ENCODE measurements at places on chromosomes 2 and 18. TPM values are rescaled to one million over a fixed set of nuclear protein-coding genes. Genes with fewer than 3 reads are reported as not detected.

The COLEC12 gene
- not detected for total RNA-seq

The LHCGR gene
- not detected for total RNA-seq

The CD8B gene
- total RNA-seq = not detected

The VWA3B gene
- not detected for total RNA-seq

The GMPPA gene
- 85.7 TPM for total RNA-seq

The CPLX4 gene
- total RNA-seq = not detected

The TMEFF2 gene
- not detected for total RNA-seq

DNA sequence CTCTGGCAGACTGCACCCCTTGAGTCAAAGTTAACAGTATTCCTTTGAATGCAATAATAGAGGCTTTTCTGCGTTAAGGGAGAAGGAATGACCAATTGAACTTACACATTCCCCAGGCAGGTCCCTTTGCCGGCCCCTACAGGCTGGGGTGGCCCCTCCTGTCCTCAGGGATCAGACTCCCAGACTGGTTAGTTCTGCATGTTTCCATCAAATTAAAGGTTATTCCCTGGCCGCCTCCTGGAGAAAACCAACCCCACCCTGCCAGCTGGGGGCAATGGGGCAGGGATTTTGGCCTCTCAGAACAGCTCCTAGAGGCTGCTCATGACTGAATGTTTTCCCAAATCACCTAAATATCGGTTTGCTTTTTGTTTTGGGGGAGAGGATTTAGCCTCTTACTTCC is 199.6 kb downstream of the MGAT5 start:
- no peak overlapping the region for H3K4me3 ChIP-seq
- no peaks in the 10 kb centered on the region for H3K27me3 ChIP-seq
- no peaks in the 10 kb centered on the region for H3K36me3 ChIP-seq
- no peak overlapping the region for H3K27ac ChIP-seq
- no peaks in the 10 kb centered on the region for H3K4me1 ChIP-seq

DNA sequence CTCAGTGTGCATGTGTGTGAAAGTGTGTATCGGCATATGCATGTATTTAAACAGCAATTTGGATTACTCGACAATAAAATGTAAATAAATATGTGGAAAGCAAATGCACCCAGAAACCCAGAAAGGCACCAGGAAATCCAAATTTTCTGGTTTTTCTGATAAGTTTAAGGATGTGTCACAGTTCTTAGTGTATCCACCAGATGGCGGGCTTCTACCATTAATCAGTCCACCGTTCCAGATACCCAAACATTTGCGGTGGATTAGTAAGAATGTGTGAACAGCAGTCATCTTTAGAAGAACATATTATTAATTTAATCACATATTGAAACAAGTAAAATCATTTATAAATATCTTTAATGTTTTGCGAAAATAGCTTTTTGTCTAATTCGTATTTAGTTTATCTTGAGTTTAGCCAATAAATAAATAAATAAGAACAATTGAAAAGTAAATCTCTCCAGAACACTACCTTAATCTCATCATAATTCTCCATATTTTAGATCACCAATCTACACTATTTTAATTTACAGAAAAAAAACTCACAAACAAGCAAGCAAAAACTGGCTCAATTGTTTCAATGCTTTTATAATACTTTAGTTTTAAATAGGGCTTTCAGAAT is 298.9 kb downstream of the DSEL start:
- H3K27me3 ChIP-seq = no peaks in the 10 kb centered on the region
- H3K4me3 ChIP-seq = no peak overlapping the region
- peak; percentile 73 for DNase-seq
- no peaks in the 10 kb centered on the region for H3K36me3 ChIP-seq
- H3K27ac ChIP-seq = no peak overlapping the region

- H3K27ac ChIP-seq = no peak overlapping the region
- DNase-seq = no peak
- no peaks in the 10 kb centered on the region for H3K36me3 ChIP-seq
- no peaks in the 10 kb centered on the region for H3K4me1 ChIP-seq
- H3K27me3 ChIP-seq = no peaks in the 10 kb centered on the region
- no peak overlapping the region for H3K4me3 ChIP-seq
Observed at GRCh38 chr18:31634331-31634713, 42.6 kb downstream of the TTR start.

DNA sequence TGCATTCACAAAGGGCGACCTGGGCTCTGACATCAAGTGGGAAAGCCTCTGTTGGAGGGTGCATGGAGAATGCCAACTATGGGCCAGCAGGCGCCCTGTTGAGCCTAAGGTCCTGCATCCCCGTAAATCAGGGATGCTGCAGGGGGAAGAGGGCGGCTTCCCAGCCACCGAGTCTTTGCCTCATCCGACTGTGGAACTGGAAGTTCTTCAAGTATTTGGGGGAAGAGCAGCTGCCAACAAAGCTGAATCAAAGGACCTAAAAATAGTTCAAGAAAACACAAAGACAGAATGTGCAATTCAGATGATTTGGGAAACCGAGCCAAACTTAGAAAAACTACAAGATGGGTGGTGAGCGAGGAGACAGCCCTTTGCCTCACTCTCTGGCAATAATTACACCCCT is 281.1 kb upstream of the MGAT5 start:
- no peak overlapping the region for H3K27ac ChIP-seq
- H3K36me3 ChIP-seq = no peaks in the 10 kb centered on the region
- DNase-seq = no peak
- H3K4me1 ChIP-seq = no peaks in the 10 kb centered on the region

- H3K36me3 ChIP-seq = no peaks in the 10 kb centered on the region
- H3K27ac ChIP-seq = no peak overlapping the region
- DNase-seq = no peak
- H3K4me3 ChIP-seq = no peak overlapping the region
Observed at GRCh38 chr18:26662996-26663395, 114.6 kb upstream of the KCTD1 start.

- H3K36me3 ChIP-seq = no peaks in the 10 kb centered on the region
- no peak overlapping the region for H3K27ac ChIP-seq
- H3K4me3 ChIP-seq = no peak overlapping the region
- DNase-seq = peak; percentile 51
- H3K27me3 ChIP-seq = no peaks in the 10 kb centered on the region
Observed at GRCh38 chr2:133063775-133064174, 393.8 kb upstream of the LYPD1 start.

GRCh38 chr2:163345795-163346573 is 389.8 kb downstream of the FIGN start:
- H3K4me1 ChIP-seq = peaks cover 25% of the 10 kb centered on the region
- no peak overlapping the region for H3K4me3 ChIP-seq
- H3K27me3 ChIP-seq = no peaks in the 10 kb centered on the region
- no peak overlapping the region for H3K27ac ChIP-seq
- no peaks in the 10 kb centered on the region for H3K36me3 ChIP-seq

GRCh38 chr2:15223887-15224286 is 337.2 kb downstream of the NBAS start:
- peak; percentile 39 for DNase-seq
- H3K27me3 ChIP-seq = no peaks in the 10 kb centered on the region
- H3K4me1 ChIP-seq = no peaks in the 10 kb centered on the region
- no peak overlapping the region for H3K27ac ChIP-seq
- H3K36me3 ChIP-seq = peaks cover 6% of the 10 kb centered on the region

GRCh38 chr2:36380624-36381481 is 25.3 kb downstream of the CRIM1 start:
- H3K27me3 ChIP-seq = no peaks in the 10 kb centered on the region
- H3K36me3 ChIP-seq = peaks cover 6% of the 10 kb centered on the region
- peak; percentile 71 for DNase-seq
- peak overlapping the region; percentile 19 for H3K27ac ChIP-seq

- H3K36me3 ChIP-seq = no peaks in the 10 kb centered on the region
- peaks cover 3% of the 10 kb centered on the region for H3K4me1 ChIP-seq
- peak; percentile 40 for DNase-seq
- peaks cover 21% of the 10 kb centered on the region for H3K27me3 ChIP-seq
- H3K4me3 ChIP-seq = peak within 1 kb of the TSS; percentile 59
Observed at GRCh38 chr2:134718817-134719814, at the start of gene TMEM163. TSS of gene TMEM163 (minus strand) at chr2:134719000.

DNA sequence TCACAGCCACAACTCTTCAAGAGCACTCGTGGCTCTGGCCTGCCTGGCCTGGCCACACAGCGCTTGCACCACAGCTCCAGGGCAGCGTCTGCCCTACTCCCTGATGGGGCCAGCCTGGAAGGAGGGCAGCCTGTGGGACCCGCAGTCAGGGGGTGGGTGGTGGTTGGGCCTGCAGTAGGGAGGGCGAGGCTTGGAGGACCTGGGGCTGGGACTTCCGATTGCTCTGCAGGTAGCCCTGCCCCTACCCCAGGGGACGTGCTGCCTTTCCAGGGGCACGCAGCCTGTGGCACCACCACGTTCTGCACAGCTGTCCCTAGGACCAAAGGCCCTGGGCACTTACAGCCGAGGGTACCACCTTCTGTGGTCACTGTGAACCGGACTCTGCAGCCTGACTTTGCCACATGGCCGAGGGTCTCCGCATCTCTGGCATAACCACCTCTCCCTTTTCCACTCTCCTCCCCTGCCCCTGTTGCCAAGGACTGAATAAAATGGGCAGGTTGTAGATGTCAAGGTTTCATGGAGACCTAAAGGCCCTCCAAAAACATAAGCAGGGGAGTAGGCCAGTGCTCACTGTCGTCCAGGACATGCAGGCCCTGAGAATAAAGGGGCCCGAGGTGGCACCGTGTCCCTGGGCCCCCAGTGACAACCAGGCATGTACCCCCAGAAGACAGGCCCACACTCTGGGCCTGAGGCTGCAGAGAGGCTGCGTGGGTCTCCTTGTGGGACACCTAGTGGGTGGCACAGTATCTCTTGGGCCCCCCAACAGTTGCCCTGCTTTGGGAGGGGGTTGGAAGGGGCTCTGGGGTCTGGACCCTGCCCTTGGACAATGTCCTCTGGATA is 87.3 kb downstream of the INHBB start:
- H3K36me3 ChIP-seq = no peaks in the 10 kb centered on the region
- no peak for DNase-seq
- no peak overlapping the region for H3K27ac ChIP-seq
- no peak overlapping the region for H3K4me3 ChIP-seq
- peaks cover 20% of the 10 kb centered on the region for H3K4me1 ChIP-seq

GRCh38 chr18:59604877-59605276 is 92.3 kb downstream of the CCBE1 start:
- no peak overlapping the region for H3K27ac ChIP-seq
- no peak for DNase-seq
- no peaks in the 10 kb centered on the region for H3K27me3 ChIP-seq
- H3K36me3 ChIP-seq = no peaks in the 10 kb centered on the region
- H3K4me1 ChIP-seq = no peaks in the 10 kb centered on the region
- H3K4me3 ChIP-seq = no peak overlapping the region

- no peaks in the 10 kb centered on the region for H3K36me3 ChIP-seq
- DNase-seq = peak; percentile 17
- no peak overlapping the region for H3K27ac ChIP-seq
- H3K4me3 ChIP-seq = no peak overlapping the region
Observed at GRCh38 chr18:75477900-75478299, 50.4 kb upstream of the SMIM21 start.

DNA sequence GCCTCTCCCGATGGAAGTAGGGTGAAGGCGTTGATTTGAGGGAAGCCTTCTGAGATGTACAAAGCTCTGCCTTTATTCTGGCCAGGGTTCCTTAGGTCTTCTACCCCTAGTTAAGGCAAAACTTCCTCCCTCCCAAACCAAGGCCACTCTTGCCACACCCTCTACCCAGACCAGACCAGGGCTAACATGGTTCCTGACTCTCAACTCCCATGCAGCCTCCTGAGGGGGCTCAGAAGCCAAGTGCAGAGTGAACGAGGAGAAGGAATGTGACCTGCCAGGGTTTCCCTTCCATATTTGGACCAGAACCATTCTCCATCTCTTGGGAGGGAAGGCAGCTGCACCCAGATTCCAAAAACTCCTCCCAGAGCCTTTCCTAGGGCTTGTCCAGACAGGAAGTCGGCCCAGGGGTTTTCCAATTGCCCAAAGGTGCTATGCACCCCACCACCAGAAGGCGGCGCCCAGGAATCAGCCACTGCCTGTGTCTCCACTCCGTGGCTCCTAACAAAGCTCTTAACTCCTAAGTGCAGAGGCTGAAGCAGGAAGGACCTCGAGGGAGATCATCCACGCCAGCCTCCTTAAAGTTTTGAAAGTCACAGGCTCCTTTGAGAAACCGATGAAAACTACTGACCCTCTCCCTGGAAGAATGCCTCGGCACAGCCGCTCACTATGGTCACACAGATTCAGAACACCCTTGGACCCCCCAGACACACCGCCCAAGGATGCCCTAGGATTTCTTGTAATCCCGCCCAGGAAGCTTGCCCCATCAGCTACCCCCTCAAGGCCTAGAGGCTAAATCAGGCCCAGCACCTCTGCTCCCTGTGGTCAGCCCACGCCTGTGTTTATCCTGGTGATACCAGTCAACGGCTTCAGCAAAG is 157.8 kb downstream of the SMAD2 start:
- no peaks in the 10 kb centered on the region for H3K4me1 ChIP-seq
- DNase-seq = peak; percentile 57
- no peaks in the 10 kb centered on the region for H3K36me3 ChIP-seq
- H3K27ac ChIP-seq = no peak overlapping the region
- no peak overlapping the region for H3K4me3 ChIP-seq
- no peaks in the 10 kb centered on the region for H3K27me3 ChIP-seq

GRCh38 chr2:25041307-25041927 is 459 bp upstream of the EFR3B start:
- peak; percentile 79 for DNase-seq
- no peaks in the 10 kb centered on the region for H3K27me3 ChIP-seq
- H3K36me3 ChIP-seq = no peaks in the 10 kb centered on the region
- H3K27ac ChIP-seq = no peak overlapping the region
- H3K4me1 ChIP-seq = peaks cover 29% of the 10 kb centered on the region
